ENCODE measurements at places on chromosomes 3 and 15.

GRCh38 chr15:27768732-27769475, 330.2 kb downstream of the OCA2 start:
- DNase-seq, result no peak

DNA sequence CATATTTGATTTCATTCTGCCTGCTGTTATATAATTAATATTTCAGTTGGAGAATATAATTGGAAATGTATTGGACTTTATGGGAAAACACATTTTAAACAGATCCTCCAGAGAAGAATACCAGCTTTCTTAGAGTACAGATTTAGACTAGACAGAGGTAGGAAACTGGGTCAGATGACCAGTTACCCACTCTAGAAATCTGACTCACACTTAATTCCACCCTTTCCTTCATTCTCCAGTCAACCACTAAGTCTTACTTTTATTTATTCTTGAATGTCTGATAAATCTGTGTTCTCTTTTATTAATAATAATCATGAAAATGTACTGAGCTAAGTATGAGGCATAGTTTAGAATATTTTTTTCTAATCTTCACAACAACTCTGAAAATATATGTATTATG, 110.7 kb downstream of the LRRC49 start:
- no peak for DNase-seq

GRCh38 chr3:107810171-107811071, 280.4 kb downstream of the CD47 start:
- DNase-seq, result no peak

DNA sequence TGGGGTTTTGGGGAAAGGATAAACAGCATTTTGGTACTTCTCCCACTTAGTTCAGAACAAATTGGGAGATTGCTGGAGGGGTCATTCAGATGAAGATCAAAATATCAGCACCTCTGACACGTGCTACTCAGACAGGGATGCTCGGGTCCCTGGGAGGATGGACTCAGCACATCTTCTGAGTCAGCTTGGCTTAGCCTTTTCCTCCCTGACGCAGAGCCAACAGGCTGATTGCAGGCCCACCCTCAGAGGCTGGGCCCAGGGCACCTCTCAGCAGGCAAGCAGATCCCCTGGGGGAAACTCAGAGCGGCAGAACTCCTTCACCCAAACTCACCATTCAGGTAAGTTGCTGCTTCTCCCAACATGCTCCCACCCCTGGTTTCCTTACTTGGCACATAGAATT, 304.9 kb downstream of the TLE3 start:
- DNase-seq, result no peak

- DNase-seq, result no peak
Measured at GRCh38 chr15:83697716-83698115, 43.8 kb downstream of the ADAMTSL3 start.
